ENCODE measurements at places on chromosomes 7 and 10. TPM values are rescaled to one million over a fixed set of nuclear protein-coding genes. Genes with fewer than 3 reads are reported as not detected.

The IFIT1 gene
- 0.63 TPM for total RNA-seq

The NACAD gene
- 6.7 TPM for total RNA-seq

The HHEX gene
- 96.5 TPM for total RNA-seq

The CTAGE4 gene
- total RNA-seq, result 2.1 TPM

The SMO gene
- 41.1 TPM for total RNA-seq

The TRPV5 gene
- total RNA-seq, result 0.15 TPM

The RTKN2 gene
- 19.1 TPM for total RNA-seq

The ATXN7L1 gene
- 30.4 TPM for total RNA-seq

The ADAM22 gene
- 12.2 TPM for total RNA-seq

The VSIR gene
- 0.42 TPM for total RNA-seq

The LDB1 gene
- 72.7 TPM for total RNA-seq

The VGF gene
- not detected for total RNA-seq

The ABCB4 gene
- total RNA-seq, result 0.41 TPM

The SEMA4G gene
- total RNA-seq, result 36.6 TPM
